GDM1 (cell line): ENCODE measurements at places on chromosomes 7 and 10.

GRCh38 chr10:79289801-79290200, 57.5 kb upstream of the PPIF start:
- no peak for DNase-seq

DNA sequence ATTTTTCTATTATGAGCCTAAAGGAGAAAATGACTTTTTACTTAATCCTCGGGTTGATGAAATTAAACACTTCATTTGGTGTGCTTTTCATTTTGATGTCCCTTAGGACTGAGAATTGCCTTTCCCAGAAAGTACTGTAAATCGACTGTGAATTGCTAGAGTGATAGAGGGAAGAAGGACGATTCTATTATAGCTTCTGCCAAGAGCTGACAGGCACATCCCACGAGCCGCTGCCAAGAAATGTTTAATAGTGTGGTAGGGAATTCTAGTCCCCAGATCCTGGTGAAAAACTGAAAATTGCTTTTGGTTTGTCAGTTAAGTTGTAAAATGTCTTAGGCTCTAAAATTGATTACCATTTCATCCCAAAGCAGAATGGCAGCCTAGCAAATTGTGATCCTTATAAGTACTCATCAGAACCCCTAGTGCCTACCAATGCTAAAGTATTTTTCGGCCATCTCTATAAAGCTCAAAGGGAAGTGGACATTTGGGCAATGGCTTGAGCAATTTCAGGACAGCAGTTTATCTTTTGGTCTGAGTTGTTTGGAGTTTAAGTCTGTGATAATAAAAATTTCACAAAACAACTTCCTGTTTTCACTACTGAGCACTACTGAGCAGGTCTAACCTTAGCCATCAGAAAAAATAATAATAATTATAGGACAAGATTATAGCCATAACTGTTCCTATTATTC, 44.6 kb upstream of the HYCC1 start:
- no peak for DNase-seq

GRCh38 chr10:12097791-12098190, 29.0 kb downstream of the DHTKD1 start:
- DNase-seq: no peak

GRCh38 chr7:16804674-16805439, at the start of gene AGR2:
Gene AGR2, minus strand, starts transcription at chr7:16804999. Its CDS starts 3,203 bp downstream, at chr7:16801796.
- DNase-seq: no peak

DNA sequence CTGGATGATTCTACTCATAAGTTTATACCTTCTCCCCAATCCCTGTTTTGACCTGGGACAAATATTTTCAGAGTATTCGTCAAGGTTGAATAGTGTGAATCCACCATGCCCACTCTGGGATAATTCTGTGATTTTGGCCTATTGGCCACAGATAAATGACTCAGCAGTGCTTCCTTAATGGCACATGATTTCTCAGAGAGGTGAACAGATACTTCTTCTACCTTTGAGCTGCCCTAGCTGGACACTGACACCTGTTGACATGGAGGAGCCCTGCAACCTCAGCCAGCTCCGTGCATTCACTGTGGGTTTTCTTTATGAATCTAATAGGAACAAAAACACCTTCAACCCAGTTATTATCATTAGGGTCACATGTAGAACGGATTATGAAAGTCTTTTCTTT, 40.9 kb upstream of the HPS1 start:
- DNase-seq: no peak

GRCh38 chr10:3716093-3716492, 68.9 kb downstream of the KLF6 start:
- no peak for DNase-seq

DNA sequence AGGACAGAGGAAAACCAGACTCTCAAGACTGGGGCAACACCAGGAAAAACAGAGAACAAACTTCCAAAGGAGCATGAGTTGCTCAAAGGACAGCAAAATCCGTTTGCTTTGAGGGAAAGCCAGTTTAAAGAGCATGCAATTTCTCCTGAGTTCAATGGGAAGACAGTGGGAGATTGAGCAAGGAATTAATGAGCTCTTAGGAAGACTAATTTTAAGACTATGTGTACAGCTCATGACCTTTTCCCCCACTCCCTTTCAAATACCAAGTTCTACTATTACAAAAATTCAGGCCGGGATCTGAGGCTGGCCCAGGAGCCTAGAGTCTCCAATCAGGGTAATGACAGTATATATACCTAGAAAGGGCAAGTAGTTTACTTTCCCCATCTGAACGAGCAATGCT, 79.2 kb downstream of the EPDR1 start:
- no peak for DNase-seq

DNA sequence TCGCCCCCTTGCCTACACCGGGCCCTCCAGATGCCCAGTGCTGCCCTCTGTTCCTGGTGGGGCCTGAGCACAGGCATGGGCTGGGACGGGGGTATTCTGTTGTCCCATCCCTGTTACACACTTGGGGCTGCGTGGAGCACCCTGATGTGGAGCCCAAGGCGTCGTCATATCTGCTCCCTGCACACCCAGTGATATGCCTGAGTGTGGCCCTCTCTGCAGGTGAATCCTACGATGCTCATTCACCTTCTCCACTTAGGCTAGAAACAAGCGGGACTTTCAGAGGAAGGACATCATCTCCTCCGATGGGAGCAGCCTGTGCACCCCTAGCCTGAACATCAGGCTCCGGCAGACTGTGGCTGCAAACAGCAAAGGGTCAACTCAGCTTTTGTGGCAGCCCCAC, 91.0 kb upstream of the NPTX2 start:
- no peak for DNase-seq

DNA sequence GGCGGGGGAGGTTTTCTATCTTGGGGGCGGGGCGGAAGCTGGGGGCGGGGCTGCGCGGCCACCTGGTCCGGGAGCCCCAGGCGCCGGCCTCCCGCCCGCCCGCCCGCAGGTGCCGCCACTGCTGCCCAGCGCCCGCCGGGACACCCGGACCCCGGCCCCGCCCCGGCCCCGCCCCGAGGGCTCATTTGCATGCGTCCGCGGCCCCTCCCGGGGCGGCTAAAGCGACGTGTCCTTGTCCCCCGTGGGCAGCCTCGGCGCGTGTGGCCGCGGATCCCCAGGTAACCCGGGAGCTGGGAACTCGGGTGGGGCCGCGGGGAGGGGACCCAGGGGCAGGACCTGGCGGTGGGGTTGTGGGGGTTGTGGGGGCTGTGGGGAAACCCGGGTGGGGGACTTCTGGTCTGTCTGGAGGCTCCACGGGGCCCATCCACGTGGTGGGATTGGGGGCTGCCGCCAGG, at the start of gene BHLHA15:
BHLHA15 (plus strand) TSS at position 219 of the 455 bp plus-strand sequence. CDS start 871 bp downstream, outside the sequence.
- no peak for DNase-seq

DNA sequence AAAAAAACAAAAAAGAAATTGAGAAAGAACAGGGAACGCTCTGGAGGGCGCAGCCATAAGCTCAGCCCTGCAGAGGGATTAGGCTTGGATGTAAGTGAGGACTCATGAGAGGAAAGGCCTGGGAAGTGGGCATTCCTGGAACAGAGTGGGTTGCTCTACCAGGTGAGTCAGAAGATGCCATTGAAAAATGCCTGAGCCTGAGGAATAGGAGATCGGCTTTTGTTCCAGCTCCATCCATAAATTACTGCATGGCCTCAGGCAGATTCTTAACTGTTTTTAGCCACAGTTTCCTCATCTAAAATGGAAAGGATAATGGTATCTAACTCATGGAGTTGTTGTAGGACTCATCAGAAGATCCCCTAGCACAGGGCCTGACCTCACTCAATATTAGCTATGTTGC, 1.1 kb upstream of the RGR start:
- DNase-seq: no peak

- DNase-seq: peak; percentile 18
These were observed 558 bp downstream of the VOPP1 start for GRCh38 chr7:55571511-55572377.

DNA sequence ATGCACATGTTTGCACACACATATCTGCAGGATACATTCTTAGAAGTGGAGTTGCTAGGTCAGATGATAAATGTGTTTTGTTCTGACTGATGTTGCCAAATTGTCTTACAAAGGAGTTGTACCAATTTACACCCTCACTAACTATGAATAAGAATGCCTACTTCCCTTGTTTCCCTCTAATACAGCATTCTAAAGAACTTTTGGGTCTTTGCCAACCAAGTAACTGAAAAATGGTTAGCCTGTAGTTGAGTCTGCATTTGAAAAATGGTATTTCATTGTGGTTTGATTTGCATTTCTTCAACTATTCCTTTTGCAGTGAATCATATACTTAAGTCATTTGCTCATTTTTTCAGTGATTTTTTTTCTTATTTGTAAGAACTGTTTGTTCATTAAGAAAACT, 48.4 kb downstream of the TMEM26 start:
- no peak for DNase-seq

DNA sequence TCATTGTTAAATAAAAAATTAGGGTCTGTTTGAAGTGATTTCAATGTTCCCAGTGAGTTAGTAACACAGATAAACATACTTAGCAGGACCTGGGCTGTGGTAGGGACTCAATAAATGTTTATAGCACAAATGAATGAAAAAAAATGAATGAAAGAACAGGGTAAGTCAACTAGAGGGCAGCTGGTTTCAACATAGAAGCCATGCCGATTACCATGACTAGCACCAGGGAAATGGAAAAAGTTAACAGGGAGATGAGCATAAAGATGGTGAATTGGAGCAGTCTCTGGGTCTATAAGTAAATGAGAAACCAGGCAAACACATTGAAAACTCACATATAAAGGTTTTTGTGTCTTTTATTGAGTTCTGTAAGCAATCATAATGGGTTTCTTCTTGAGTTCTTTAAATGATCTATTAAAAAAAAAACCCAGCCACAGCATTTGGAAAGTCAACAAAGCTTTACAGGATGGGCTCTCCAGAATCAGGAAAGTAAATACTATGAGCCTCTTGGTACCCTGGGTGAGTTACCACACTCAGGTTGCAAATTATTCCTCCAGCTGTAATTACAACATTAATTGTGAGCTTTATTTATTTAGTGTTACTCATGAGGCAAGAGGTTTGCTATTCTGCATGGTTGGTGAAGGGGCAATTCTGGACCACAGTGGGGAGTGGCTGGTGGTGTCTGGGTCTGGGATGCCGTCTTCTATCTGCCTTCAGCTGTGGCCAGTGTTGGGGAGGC, 46.1 kb upstream of the MTPN start:
- DNase-seq: no peak

- peak; percentile 44 for DNase-seq
These were observed 177.9 kb downstream of the RPS24 start for GRCh38 chr10:78211561-78212051.

DNA sequence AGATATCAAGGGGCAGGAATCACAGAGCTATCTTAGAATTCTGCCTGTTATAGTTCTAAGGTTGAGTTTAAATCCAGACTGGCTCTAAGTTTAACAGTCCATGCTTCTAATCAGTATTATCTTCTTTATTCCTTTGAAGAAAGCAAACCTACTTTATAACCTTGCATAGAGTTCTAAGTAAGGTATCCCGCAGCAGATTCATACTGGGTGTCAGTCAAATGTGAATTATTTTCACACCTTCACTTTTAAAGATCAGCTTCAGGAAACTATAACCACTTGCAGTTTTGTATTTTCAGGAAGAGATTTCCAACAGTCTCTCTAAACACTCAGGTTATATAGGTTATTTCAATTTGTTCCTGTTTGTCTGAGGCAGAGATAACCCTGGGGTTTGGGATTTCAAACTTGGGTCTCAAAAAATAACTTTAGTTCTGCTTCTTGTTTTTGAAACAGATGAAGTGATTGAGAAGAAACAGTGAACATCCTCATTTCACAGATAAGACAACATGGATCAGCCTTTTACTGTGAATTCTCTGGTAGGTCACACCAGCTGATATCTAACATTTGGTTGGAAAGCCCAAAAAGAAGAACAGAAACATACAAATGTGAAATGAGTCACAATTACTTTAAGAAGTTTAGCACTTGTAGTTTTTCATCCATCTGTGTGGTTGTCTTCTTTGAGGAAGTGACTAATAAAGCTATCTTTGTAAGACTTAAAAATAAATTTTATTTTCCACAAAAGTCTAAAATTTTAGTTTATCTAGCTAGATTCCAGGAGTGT, 21.4 kb downstream of the STAMBPL1 start:
- DNase-seq: no peak

GRCh38 chr7:100387695-100388094, 14.4 kb downstream of the PILRA start:
- DNase-seq: no peak

GRCh38 chr10:113517901-113518260, 35.0 kb upstream of the HABP2 start:
- DNase-seq: no peak

- no peak for DNase-seq
These were observed 67.3 kb upstream of the VWDE start for GRCh38 chr7:12470930-12471329.

DNA sequence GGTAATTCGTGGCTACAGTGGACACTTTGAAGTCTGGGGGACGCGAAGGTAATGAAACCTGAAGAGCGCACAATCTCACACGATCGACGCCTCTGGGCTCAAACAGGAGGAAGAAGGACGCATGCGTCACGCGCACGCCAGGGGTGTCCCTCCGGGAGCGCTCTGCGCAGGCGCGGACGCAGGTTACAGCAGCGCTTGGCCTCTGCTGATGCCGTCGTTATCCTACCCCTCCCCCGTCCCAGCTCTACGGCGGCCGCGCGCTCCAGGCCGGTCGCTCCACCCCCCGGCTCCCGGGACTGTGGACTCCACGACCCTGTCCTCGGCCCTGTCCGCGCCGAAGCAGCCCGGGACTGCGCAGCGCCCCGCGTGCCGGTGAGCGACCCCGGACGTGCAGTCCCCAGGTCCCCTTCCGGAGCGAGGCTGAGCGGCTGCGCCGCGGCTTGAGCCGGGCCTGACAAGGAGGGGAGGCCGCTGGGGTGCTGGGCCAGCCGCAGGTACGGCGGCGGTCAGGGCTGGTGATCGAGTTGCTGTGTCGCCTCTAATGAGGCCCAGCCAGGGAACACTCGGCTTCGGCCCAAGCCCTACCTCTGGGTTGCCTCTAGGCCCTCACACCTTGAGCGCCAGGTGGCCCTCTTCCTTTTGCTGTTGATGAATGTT, at the start of gene TMEM106B:
TMEM106B (plus strand) TSS at position 241 of the 657 bp plus-strand sequence. CDS start 3,517 bp downstream, outside the sequence.
- peak; percentile 90 for DNase-seq

DNA sequence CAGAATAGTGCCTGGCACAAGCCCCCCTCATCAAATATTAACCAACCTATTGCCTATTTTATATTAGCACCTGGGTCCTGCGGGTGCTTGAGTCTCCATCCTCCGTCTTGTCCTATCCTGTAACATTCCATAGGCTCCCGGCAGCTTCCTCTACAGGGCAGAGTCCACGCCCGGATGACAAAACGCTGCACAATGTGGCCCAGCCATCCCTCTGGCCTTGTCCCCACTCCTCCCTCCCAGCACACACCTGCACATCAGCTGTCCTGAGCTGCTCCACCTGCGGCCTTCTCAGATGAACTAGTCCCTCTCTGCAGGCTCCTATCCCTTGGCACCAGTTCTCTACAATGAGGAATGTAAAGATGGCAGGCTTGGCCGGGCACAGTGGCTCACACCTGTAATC, 153.5 kb upstream of the PDE1C start:
- no peak for DNase-seq

GRCh38 chr7:105003872-105004510, 10.0 kb upstream of the KMT2E start:
- DNase-seq: no peak
